Sigmoid colon (tissue), 7 donors: ENCODE measurements at places on chromosomes 4 and X. TPM values are rescaled to one million over a fixed set of nuclear protein-coding genes. Genes with fewer than 3 reads are reported as not detected.

The SSX2B gene
- total RNA-seq: not detected

The DUX4 gene
- not detected for total RNA-seq

The DCAF4L1 gene
- 0.14 TPM for total RNA-seq

The DLG3 gene
- 21.9 TPM for total RNA-seq

The JCHAIN gene
- 1.6 TPM for total RNA-seq

The IL21 gene
- total RNA-seq: not detected

The CXCL11 gene
- total RNA-seq: not detected

The SPANXB1 gene
- not detected for total RNA-seq

DNA sequence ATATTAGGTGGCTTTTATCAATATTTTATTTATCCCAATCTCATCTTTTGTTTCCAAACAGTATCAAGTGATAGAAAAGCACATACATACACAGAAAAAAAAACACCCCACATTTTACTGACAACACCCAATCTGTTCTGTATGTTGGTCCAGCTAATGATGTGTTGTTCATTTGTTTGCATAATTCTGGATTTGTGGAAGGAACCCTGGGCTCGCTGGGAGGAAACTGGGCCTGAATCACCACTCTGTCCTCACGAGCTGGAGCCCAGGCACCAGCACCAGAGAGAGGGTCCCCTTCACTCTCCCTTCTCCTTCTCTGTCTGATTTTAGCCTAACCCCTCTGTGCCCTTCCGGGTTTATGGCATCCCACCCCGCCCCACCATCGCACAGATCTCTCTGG lies 79.8 kb downstream of the PSAPL1 start:
- DNase-seq: no peak

- no peak for DNase-seq
Measured at GRCh38 chr4:168421671-168422070, 58.6 kb downstream of the DDX60L start.

GRCh38 chr4:54498661-54499111 lies 159.1 kb upstream of the KIT start:
- no peak for DNase-seq

DNA sequence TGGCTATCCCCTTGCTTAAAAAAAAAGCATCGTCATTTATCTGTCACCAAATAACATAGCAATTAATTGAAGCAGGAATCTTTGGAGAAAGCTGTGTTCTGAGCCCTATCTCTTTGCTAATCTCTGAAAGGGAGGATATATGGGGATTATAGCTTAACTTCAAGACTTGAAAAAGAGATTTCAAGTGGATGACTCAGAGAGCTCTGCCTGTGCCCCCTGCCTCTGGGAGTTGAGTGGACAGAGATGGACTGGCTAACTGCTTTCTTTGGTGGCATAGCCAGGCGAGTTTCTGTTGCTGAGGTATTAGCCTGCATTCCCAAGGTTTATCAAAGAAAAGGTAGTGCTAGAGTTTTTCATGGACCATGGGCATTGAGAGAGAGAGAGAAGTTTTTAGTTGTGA lies 91.6 kb downstream of the DDIT4L start:
- DNase-seq: no peak

DNA sequence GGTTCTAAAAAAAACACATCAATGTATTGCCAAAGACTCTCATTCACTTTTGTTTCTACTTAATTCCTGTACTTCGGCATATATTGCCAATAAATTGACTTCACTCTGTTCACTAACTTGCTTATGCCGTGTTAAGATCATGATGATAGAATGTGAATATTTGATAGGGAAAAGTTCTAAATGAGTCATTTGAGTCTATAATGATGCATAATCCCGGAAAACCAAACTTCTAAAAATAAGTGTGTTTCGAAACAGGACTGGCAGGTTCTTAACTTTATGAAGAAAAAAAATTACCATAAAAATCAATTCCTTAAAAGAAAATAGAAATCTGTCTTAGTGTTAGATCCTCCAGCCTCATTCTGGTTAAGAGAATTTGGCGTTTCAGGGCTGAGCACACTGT lies 387.5 kb upstream of the FTHL17 start:
- DNase-seq: no peak

- no peak for DNase-seq
Measured at GRCh38 chrX:131958724-131959123, 64.4 kb upstream of the STK26 start.

DNA sequence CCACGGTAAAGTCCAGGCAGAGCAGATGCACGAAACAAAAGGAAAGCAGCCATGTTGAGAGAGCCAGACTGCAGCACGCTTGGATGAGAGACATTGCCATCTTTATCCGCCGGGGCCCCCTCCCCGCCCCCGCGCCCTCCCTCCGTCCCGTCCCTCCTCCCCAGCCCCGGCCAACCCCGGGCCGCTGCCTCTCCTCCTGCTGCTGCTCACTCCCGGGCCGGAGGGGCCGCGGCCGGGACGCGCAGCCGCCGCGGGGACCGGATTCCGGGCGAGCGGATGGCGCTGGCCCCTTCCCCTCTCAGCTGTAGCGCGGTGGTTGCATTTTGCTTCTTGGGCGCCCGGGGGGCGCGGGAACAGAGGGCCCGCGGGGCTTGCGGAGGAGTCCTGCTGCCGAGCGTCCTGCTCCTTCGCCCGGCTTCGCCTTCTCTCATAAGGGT lies 542 bp downstream of the RNF150 start:
- peak; percentile 81 for DNase-seq

GRCh38 chrX:3651277-3651676 lies 62.2 kb downstream of the PRKX start:
- no peak for DNase-seq

DNA sequence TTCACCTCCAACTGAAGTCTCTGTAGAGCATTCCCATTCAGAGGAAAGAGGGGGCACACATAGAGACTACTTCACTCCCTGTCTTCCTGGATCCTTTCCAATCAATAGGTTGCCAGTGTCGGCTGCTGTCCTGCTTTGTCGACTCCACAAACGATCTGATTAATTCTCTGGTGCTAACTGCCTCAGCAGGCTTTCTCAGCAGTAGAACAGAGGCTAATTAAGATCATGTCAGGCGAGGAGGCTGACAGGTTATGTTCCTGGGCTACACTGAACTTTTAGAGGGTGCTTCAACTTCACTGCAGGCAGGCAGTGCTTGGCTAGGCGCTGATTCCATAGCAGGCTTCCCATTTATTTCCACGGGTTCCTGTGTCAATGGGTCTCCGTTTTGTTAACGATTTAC lies 79.2 kb downstream of the GRIA3 start:
- DNase-seq: no peak

DNA sequence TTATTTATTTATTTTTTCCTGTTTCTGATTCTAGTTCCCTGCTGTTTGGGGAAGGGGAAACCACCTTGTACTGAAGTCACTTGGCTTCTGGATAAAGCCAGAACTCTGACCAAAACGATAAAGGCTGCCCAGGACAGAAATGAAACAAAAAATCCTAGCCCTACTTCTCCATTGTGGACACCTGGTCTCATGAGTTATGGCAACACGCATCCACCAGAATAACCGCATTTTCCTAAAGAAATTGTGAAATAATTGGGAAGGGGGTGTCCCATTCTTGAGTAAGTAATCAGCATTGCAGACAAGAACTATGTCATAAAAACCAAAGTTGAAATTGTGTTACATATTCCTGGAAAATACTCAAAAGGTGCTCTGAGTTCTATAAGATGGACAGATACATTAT lies 42.1 kb downstream of the SLC9A7 start:
- DNase-seq: no peak

GRCh38 chr4:98546910-98547594 lies 111.4 kb downstream of the TSPAN5 start:
- DNase-seq: peak; percentile 75

DNA sequence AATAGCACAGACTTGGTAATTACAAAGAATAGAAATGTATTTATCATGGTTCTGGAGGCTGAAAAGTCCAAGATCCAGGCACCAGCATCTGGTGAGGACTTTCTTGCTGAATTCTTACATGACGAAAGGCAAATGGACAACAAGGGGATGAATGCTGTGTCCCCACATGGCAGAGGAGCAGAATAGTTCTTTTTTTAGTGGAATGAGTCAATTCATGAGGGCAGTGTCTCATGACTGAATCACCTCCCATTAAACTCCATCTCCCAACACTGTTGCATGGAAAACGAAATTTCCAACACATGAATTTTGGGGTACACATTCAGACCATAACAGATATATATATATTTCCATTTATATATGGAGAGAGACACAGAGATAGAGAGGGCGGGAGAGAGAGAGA lies 628.3 kb downstream of the TRIML1 start:
- DNase-seq: no peak

DNA sequence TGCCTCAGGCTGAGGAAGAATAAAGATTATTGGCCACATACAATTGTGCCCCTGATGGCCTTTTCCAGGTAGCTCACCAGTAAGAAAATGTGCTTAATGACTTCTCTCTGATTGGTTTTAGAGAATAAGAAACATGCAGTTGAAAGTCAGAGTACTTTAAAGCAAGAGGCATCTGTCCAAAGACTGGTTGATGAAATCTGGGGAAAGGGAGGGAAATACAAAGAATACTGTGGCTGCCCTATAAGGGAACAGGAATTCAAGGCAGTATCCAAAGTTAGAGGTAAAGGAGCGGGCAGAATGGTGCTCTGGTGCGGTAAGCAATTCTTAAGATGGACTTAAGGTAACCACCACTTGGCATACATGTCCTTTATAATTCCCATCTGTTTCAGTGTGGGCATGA lies 11.4 kb downstream of the PBDC1 start:
- DNase-seq: no peak

DNA sequence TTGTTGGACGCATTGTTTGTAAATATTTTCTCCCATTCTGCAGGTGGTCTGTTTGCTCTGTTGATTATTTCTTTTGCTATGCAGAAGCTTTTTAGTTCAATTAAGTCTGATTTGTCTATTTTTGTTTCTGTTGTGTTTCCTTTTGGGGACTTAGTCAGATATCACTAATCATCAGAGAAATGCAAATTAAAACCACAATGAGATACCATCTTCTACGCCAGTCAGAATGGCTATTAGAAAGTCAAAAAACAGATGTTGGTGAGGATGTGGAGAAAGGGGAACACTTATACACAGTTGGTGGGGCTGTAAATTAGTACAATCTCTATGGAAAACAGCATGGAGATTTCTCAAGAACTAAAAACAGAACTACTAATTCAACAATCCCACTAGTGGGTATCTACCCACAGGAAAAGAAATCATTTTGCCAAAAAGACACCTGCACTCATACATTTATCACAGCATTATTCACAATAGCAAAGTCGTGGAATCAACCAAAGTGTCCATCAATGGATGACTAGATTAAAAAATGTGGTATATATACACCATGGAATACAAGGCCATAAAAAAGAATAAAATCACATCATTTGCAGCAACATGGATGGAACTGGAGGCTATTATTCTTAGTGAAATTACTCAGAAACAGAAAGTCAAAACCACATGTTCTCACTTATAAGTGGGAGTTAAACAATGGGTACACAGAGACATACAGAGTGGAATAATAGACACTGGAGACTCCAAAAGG lies 8.1 kb downstream of the COQ2 start:
- no peak for DNase-seq

GRCh38 chr4:162347842-162348213 lies 184.0 kb upstream of the FSTL5 start:
- no peak for DNase-seq

- no peak for DNase-seq
Measured at GRCh38 chrX:139360356-139360755, 170.2 kb upstream of the F9 start.

GRCh38 chrX:139484591-139484990 lies 45.9 kb upstream of the F9 start:
- DNase-seq: no peak

DNA sequence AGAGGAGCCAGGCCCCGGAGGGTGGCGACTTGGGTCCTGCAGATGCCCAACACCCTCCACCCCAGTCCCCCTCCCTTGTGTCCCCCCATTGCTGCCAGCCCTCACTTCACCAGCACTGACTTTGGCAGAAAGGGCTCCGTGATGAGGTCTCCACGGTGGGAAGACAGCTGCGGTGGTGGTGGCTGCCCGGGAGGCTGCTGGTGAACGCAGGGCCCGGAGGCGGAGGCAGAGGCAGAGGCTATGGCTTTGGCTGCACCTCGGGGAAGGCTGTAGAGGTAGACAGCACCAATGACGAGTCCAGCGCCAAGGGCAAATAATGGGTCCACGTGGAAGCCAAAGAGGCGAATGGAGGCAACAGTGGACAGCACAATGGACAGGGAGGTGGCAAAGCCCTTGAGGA lies 6.8 kb downstream of the SLC35A2 start:
- no peak for DNase-seq

GRCh38 chrX:138859421-138859820 lies 147.9 kb upstream of the FGF13 start:
- DNase-seq: no peak

DNA sequence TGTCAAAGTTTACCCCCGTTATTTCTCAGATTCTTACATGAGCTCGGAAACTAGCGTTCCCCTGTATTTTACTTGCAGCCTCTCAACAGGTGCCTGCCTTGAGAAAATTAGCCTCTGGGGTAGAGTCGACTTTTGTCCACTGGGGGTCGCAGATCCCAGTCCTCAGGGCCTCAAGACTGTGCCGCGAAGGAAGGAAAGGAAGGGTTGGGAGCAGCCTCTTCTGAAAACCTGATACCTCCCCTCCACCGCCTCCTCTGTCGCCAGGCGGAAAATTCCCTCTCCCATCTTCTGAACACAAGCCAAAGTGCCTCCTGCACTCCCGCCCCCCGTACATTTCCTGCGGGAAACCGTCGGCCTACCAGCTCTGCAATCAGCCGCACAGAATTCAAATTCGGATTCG lies 44.4 kb upstream of the TMSB15B start:
- peak; percentile 77 for DNase-seq

DNA sequence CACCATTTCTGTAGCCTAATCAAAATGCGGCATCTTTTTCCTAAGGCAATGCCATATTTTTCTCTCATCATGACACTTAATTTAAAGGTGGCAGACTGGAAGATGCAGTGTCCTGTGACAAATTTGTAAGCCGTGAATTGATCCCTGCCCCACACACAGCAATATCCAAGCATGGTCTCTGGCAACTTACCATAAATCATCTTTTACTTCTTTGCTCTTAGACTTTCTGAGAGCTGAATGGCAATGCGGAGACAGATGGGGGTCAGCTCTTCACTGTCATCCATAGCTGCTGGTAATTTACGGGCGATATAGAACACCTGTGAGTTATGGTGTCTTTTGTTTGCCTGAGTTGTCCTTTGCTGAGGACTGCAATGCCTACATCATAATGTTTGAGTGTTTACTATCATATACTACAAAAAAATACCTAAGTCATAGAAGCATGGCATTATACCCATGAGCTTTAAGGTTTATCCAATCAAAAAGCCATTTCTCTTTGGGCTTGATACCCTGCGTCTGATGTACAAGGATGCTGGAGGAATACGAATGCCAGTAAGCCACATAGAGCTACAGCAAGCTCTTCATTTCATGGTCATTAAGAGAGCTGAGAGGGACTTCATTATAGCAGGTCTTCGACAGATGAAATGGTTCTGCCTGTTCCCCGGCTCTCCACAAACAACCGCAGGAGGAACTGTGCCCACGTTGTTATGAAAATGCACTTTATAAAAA lies 148.1 kb downstream of the TRIML1 start:
- no peak for DNase-seq
